ENCODE measurements at places on chromosomes 6 and 20.

DNA sequence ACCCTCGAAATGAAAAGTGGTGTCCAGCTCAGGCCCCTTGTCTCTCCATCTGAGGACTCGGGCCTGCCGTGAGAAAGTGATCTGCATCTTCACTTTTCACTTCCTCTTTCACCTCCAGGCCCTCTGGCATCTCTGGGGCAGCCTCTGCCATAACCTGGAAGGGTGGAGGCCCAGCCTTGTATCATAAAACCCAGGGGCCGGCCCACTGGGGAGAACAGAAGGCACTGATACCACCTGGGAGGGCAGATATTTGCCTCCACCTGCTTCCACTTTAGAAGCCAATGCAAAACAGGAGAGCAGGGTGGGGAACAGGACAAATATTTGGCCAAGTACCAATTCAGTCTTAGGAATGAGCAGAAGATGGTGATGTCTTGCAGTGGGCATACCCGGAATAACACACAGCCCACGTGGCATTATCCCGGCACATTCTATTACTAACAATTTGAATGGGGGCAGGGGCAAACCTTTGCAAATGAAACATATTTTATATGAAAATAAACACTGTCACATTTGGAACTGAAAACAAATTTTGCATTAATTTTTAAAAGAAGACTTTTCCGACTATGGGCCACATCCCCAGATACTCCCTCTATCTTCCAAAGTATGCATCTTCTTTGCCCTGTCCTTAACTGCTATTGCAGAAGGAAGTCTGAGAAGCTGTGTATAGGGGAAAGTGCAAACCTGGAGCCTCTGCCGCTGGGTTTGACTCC, 69.2 kb upstream of the TBC1D7 start:
- DNase-seq = no peak

DNA sequence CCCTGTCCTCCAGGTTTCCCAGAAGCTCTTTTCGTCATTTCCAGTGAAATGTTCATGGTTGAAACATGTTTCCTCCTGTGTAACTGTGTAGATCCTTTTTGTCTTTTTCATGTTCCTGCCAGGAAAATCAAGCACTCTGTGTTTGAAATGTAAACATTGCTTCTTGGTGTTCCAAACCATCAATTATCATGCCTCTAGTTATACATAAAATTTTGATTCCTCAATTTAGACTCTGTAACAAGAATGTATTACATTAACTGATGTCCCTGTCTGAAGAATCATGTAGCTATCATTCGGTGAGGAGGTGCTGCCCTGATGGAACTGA, 546.3 kb upstream of the CITED2 start:
- DNase-seq = no peak

DNA sequence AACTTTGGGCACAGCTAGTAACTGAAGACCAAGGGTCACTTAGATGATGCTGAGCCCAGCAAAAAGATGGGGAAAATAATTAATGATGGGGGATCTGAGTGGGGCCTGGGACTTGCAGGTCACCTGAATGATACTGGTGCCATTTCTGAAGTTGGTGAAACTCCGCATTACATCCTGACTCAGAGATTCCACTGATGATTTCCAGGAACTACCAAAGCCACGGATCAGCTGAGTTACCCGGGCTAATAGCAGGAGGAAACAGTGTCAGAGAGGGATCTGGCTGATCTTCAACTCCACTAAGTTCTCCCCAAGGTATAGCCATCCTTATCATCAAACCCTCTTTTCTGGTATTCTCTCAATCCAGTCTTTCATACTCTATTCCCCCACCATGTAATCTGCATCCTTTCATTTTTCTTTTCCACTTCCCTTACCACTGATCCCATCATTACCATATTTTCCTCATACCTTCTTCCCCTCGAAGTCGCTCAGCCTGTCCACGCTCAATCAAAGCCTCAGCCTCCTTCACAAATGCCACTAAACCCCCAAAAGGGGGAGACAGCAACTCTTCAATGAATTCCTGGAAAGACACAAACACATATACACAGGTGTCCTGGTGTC, 20.2 kb downstream of the VPS52 start:
- no peak for DNase-seq

DNA sequence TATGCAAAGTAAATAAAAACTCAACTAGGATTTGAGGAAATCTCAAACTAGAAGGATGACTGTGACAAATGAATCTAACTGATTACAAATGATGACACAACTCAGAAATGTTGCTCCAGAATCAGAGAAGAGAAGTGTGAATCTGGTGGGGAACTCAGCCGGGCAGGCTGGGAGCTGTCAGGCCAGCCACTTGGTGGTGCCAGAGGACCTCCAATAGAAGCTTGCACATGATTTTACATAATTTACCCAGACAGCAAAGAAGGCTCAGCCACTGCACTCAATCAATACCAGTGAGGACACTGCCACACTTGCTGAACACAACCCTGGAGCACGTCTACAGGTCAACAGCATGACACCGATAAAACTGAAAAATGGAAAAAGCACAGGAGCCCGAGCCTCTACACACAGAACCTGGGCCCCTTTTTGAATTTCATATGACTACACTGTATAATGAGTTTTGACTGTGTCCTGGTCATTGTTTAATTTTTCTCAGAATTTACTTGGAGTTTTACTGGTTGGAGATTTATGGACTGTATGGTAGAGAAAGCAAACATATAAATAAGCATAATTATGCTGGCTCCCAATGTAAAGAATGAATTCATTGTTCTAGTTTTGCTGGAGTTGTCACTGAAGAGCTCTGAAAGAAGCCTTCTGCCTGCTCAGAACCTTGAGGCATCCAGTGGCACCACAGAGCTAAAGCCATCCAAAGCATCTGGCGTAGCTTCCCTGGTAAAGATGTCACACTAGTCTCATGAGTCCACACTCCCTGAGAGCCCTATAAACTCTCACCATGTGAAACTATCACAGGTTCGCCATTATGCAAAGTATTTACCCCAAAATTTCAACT, 296.5 kb downstream of the THBS2 start:
- DNase-seq = peak; percentile 40

DNA sequence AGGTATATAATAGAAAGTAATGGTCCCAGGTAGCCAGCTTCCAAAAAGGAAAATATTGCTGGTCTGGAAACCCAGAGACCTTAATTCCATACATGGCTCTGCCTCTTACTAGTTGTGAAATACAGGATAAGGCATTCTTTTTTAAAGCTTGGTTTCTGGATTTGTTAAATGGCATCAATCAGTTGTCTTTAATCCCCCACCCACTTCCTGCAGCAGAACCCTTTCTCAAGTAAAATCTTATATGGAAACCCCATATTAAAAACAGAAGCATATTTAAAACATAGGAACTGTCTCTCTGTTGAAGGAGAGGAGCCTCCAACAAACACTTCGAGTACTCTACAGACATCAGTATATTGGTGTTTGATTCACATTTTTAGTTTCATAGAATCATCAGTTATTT, 6.2 kb upstream of the LCA5 start:
- no peak for DNase-seq

DNA sequence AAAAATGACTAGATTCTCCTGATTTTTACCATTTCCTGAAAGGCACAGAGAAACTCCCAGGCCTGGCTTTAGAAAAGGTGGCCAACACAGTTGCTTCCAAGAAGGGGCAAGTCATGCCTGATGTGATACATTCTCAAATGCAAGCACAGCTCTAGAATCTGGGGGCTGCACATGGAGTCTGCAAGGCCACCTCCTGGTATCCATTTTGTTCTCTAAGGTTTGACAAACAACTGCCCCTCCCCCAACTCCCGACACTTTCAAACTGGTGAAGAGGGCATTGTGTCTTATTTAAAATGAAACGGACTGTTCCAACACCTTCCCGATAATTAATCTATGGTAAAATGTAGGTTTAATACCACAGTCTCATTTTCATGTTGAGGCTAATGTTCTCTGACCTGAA, 220.2 kb upstream of the CEP162 start:
- no peak for DNase-seq

DNA sequence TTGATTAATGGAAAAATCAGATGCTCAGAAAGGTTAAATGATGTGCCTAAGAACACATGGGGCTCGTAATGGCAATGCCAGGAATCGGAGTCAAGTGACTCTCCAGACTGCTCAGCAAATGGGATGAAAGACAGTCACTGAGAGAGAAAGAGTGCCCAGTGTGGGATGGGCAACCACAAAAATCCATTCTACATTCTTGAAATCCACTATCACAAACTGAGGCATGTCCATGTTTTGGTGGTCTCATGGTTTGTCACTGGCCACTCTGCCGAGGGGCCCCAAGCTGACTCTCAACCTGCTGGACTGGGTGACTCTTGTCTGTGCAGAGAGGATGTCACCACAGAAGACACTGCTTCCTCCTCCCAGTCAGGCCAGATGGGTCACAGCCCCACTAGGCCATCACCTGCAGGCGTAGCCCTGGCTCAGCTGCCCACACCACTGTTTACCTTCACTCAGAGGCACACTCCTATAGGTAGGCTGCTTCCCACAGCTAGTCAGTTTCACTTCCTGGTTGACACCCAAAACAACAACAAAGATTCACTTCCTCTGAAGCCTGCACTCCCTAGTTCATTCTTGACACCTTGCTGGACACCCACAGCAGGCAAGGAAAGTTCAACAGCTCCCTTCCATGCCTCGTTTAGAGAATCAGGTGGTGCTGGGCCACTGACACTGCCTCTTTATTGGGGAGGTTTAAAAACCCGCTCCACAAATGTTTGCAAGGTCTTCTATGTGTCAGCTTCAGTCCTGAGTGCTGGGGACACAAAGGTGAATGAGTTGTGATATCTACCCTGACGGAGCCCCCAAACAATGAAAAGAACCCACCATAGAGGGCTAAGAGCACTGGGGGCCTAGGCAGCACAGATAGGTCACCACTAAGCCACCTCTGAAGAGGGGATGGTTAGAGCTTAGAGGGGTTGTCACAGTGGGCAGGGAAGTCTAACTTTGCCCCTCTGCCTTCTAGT, 21.7 kb downstream of the MAP1LC3A start:
- DNase-seq = no peak

- DNase-seq = no peak
These were observed 255.6 kb downstream of the KHDC1L start for GRCh38 chr6:72969666-72970065.

GRCh38 chr6:7243179-7243981, 69.6 kb downstream of the SSR1 start:
- peak; percentile 71 for DNase-seq

- no peak for DNase-seq
These were observed 279.2 kb downstream of the PTPRK start for GRCh38 chr6:128241216-128241615.

- no peak for DNase-seq
These were observed 137.5 kb upstream of the BACH2 start for GRCh38 chr6:90434094-90434493.

DNA sequence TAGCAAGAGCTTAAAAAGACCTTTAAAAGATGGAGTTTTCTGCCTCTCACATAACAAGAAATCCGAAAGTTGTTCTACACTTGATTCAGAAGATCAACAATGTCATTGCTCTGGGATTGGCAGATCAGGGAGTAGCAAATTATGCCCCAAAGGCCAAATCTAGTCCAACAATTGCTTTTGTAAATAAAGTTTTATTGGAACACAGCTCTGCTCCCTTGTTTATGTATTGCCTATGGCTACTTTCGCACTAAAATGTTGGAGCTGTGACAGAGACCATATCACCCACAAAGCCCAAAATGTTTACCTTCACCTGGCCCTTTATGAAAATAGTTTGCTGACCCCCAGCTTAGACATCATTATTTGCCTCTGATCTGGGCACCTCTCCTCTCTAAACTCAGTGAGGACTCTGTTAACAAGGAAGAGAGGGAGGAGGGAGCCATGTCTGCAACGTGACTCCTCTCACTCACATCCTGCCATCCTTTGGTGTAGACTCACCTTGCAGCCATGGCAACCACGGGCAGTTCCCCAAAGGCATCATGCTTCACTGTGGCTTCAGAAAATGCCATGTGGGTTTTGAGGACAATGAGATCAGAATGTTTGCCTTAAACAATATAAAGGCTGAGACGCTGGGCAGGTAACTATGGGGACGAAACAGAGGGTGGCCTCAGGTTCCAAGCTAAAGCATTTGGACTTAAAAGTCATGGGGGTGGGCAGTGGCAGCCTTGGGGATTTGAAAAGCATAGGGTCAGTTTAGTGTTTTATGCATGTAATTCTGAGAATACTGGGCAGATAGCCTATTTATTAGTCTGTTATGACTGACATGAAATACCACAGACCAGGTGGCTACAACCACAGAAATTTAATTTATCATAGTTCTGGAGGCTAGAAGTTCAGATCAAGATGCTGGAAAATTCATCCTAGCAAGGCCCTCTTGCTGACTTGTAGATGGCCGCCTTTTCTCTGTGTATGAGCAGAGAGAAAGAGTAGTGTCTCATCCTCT, 149.7 kb upstream of the TNFAIP3 start:
- DNase-seq = peak; percentile 77

GRCh38 chr6:132251711-132252110, 149.6 kb downstream of the MOXD1 start:
- no peak for DNase-seq

- DNase-seq = no peak
These were observed 9.1 kb downstream of the ANKRD60 start for GRCh38 chr20:58219342-58219700.

DNA sequence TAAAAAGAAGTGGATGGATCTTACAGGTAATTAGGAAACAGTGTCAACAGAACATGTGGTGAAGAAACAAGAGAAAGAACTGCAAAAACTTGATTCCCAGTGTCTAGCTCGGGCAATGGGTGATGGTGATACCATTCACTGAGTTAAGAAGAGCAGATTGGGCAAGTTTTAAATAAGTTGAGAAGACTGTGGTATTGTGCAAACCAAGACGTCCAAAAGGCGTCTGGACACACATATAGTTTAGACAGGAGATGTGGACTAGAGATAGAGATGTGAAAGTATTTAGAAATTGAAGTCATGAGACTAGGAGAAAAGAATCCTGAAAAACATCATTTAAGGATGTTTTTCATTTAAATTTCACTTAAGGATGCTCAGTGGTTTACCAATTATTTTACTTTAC, 53.9 kb downstream of the CDK19 start:
- no peak for DNase-seq

DNA sequence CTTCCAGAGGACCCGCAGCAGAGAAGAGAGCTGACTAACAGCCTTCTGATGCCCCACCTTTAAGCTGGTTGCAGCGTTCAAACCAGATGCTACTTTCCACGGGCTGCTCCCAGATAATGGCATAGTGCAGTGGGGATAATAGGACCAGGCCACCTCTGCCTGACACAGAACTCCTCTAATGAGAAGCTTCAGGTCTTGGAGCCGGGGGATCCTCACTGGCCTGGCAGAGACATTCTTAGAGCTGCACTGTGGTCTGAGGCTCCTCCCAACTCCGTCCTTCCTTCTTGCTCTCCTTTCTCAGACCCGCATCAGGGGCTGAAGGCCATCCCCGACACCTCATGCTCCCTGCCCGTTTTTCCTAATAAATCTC, 206.6 kb upstream of the MARCKS start:
- DNase-seq = no peak

- DNase-seq = no peak
These were observed 106.8 kb upstream of the THEMIS start for GRCh38 chr6:128007658-128008057.

- DNase-seq = no peak
These were observed 132.8 kb upstream of the SPACA1 start for GRCh38 chr6:87914637-87915395.

- no peak for DNase-seq
These were observed 266.4 kb upstream of the PRND start for GRCh38 chr20:4455301-4455701.

DNA sequence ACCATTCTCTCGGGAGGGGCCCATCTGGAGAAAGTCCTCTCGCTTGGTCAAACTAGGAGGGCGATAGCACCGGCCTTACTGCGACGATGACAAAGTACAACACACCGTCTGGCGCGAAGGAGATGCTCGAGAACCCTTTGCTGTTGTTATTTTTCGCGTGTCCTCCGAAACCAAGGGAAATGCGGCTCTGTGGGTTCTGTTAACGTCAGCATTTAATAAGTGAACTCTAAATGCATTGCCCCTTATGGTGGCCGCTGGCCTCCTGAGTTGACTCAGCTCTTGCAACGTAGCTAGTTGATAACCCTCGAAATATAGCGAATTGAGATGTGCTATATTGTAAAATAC, 577 bp upstream of the SCAND1 start:
- peak; percentile 58 for DNase-seq
